NAMALWA (cell line): ENCODE measurements at places on chromosomes 11 and 22.

DNA sequence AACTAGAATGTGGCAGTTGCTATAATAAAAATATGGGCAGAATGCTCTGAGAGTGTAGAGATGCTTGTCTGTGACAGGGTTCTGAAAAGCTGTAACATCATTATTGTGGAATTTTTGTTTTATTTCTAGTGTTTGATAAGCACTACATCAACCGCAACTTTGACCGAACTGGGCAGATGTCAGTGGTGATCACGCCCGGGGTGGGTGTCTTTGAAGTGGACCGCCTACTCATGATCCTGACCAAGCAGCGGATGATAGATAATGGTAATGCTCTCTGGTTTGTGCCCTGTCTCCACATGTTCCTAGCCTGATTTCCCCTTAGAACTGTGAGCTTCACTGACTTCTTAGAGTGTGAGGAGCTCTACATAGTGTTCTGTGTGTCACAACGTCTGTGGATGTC, 48.8 kb downstream of the DEPDC5 start:
- DNase-seq: no peak

- no peak for DNase-seq
These were observed 6.1 kb upstream of the UPB1 start for GRCh38 chr22:24489011-24489410.

DNA sequence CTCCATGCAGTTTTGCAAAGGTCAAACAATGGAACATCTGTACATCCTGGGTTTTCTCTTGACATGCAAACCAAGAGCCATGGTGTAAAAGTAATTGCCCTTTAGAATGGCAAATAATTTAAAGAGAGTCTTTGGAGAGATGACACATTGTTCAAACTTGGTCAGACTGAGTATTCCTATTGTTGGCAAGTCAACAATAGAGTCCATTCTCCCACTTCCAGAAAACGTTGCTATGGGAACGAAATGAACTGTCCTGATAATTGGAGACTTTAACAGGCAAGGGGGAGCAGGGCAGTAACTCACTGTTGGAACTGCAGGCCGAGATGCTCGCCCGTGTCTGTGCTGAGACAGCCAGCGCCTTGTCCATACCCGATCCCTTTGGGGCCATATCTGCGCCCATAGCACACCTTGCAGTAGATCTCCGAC, 13.9 kb downstream of the CSRP3 start:
- no peak for DNase-seq

DNA sequence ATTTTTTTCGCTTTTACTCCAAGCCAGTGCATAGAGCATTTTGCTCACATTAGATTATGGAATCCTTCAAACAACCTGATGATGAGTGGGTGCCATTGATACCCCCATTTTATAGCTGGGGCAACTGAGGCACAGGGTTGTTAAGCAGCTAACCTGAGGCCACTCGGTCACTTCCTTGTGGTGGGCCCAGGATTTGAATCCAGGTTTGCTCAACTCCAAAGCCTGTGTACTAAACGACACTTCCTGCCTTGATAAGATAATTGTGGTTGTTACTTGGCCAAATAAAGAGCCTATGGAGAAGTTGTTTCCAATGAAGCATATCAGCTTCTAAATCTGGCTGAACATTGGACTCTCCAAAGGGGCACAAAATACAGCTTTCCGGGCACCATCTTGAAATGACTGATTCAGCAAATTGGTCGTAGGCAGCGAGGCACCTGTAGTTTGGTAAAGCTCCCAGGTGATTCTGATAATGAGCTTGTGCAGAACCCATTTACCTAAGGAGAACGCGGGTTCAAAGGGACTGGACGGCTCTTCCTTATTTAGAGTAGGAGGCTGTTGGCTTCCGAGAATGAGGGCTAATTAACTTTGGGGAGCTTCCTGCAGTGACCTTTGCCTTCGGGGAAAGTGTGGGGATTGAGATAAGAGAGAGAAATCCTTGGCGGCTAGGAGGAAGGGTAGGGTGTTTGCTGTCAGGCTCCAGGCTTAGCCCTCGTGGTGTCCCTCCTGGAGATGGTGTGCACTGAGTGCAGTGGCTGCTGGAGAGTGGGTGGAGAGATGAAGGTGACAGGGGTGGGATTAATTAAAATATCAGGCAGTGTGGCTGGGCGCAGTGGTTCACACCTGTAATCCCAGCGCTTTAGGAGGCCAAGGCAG, 17.5 kb upstream of the EHF start:
- no peak for DNase-seq

DNA sequence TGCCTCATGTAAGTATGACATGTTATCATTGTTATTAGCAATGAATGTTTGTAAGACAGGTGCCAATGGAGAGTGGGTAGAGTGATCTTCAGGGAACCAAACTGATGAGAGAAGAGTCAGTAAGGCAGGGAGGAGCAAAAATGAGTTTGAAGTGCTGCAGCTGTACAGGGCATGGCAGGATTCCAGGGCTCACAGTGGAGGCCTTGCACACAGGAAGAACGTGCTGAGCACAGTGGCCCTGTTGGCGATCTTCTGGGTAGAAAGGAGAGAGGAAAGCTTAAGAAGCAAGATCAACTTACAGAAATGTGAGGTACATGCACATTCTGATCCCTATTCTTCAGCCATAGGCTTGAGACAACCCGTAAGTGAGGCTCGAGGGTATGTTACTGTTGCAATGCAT, 219.3 kb upstream of the TMEM45B start:
- DNase-seq: no peak

DNA sequence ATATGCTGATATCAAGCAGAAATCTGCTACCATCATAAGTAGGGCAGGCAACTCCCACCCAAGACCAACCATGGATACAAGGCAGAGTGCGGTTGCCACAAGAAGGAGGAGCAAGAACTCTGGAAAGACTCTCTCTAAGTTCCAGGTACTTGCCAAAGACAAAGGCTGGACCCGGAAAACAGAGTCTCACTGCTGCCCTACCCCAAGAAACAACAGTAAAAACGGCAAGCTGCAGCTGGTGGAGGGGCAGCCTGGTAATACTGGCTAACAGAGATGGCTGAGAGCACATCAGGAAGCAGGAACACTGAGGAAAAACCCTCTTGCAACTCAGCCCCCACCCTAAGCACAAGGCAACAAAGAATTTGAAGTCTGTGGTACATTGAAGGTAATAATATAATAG, 27.7 kb upstream of the NXPE2 start:
- DNase-seq: no peak

- no peak for DNase-seq
These were observed 15.7 kb downstream of the ASPHD2 start for GRCh38 chr22:26444777-26445176.

GRCh38 chr11:60699936-60700335, 524 bp downstream of the MS4A8 start:
- no peak for DNase-seq

DNA sequence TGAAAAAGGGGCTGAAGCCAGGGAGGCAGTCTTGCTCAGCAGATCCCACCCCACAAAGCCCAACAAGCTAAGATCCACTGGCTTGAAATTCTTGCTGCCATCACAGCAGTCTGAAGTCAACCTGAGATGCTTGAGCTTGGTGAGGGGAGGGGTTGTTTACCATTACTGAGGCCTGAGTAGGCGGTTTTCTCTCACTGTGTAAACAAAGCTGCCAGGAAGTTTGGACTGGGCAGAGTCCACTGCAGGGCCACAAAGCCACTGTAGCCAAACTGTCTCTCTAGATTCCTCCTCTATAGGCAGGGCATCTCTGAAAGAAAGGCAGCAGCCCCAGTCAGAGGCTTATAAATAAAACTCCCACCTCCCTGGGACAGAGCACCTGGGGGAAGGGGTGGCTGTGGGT, 746.1 kb upstream of the LRRC4C start:
- DNase-seq: no peak

GRCh38 chr11:57614234-57614772, 16.8 kb downstream of the SERPING1 start:
- DNase-seq: no peak

GRCh38 chr11:2142300-2142759, 3.1 kb upstream of the IGF2 start:
- DNase-seq: no peak

GRCh38 chr11:133830931-133831907, 14.1 kb downstream of the SPATA19 start:
- no peak for DNase-seq

- no peak for DNase-seq
These were observed 3.6 kb downstream of the KCNJ4 start for GRCh38 chr22:38451404-38451803.

DNA sequence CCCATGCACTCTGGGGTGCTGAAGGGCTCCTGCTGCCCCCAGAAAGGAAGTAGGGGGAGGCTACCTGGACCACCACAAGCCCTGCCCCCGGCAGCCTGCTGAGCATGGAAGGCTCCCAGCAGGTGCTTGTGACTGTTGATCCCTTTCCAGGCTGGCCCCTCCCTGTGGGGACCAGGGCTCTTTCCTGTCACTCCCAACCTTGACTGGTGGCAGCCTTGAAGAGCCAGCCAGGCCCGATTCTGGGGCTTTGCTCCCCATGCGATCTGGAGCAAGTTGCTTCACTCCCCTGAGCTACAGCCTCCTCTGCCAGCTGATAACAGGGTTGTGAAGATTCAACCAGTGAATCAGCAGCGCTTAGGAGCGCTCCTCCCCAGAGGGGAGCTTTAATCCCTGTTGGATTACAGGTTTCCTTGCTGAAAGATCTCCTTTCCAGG, 4.6 kb upstream of the CST6 start:
- no peak for DNase-seq

- DNase-seq: no peak
These were observed 13.5 kb downstream of the PIK3IP1 start for GRCh38 chr22:31278626-31279326.
